Activated naive CD4-positive, alpha-beta T cell treated with Interleukin-2 at 50 U/mL for 16 hours (primary cell): ENCODE measurements at places on chromosomes 4 and X.

GRCh38 chrX:81316163-81316562 lies 114.3 kb downstream of the SH3BGRL start:
- DNase-seq = no peak

DNA sequence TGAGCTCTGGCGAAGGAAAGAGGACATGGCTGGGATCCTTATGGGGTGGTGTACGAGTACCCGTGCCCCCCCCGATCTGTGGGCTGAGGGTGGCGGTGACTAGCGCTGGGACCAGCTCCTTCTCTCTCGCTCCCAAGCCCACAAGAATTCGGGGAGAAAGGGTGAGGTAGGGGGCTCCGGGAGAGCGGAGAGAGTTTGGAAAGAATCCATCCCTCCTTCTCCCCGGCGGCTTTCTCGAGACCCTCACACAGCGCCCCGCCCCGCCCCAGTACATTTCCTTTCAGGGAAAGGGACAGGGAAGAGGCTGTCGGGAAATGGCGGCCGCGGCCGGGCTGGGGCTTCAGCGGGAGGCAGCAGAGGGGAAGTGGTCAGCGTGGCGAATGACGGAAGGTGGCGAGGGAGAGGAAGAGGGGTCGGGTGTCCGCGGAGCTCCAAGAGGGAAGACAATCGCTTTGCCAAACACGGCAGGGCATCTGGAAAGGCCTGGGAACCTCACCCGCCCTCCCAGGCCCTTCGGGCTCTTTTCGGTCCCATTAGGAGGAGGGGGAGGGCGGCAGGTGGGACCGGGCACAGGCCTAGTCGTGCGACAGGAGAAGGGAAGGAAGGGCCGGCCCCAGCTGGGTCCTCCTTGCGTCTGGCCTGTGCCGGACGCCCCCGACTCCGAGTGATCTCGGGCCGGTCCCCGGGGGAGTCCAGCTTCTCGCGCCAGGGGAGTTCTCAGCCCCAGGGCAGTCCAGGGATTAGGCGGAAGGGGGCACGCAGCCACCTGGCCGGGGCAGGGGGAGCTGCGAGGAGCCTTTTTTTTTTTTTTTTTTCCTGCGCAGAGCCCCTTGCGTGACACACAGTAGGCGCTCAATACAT lies 10.2 kb downstream of the HNRNPH2 start:
- DNase-seq = peak; percentile 28

DNA sequence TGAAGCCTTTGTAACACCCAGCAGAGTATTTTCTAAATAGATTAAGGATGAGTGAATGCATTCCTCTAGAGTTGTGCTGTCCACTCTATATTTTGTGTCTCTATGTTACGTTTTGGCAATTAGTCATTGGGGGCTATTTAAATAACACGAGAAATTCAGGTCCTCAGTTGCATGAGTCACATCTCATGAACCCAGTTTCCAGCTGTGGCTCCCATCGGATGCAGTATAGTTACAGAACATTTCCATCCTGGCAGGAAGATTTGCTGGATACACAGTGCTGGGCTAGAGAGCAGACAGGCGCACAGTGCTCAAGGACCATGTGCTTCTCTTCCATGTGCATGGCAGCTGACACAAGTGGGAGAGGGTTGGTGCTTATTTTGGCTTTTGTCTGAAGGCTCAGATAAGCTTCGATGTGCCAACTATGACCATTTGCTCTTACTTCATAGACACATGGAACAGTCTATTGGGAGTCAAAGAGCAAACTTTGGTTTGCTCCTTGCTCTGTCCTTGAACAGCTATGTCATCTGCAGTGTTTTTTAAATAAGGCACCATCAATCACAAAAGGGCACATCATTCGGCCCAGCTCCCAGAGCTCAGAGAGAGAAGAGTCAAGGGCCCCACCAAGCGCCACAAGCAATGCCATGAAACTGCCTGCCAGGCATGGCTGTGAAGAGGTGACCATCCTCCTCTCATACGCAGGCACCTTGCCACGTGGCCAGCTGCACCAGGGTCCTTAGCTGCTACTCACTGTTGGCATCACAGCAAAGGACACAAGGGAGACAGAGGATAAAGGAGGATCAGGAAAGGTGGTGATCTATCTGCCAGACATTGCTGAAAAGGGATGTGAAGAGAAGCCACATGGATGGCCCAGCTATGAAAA lies 8.1 kb upstream of the STS start:
- no peak for DNase-seq

DNA sequence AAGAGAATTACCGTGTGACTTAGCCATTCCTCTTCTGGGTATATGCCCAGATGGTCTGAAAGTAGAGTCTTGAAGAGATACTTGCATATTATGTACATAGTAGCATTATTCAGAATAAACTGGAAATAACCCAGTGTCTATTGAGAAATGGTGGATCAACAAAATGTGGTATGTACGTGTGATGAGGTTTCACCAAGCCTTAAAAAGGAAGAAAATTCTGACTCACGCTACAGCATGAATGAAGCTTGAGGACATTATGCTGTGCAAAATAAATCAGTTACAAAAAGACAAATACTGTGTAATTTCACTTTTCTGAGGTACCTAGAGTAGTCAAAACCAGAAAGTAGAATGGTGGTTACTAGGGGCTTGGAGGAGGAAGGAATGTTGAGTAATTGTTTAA lies 37.3 kb downstream of the GBA3 start:
- DNase-seq = no peak

GRCh38 chrX:107827852-107828251 lies 2.2 kb downstream of the MID2 start:
- peak; percentile 3 for DNase-seq
